Fibroblast of lung (primary cell): ENCODE measurements at places on chromosomes 2 and 18. TPM values are rescaled to one million over a fixed set of nuclear protein-coding genes. Genes with fewer than 3 reads are reported as not detected.

Gene DYTN
- polyA plus RNA-seq = not detected in 2 replicates

Gene CCDC141
- 0.03 and 0.05 TPM in 2 replicates for polyA plus RNA-seq

Gene PROC
- not detected in 2 replicates for polyA plus RNA-seq

DNA sequence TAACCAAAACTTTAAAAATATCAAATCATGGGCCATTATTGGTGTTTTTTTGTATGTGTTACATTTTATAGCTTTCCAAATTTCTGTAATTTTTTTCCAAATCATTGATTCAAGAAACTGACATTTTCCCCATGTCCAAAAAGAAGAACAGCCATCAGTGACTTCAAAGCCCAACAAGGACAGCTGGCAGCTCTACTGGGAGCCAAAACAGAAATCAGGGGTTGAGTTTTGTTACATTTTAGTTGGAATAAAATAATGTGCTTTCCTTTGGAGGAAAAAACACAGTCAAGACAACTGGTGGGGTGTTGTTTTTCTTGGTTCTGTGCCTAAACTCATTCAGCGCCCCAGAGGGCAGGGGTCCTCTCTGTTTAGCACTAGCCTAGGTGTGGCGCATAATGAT is 23.8 kb downstream of the AKAIN1 start:
- no peaks in the 10 kb centered on the region for H3K36me3 ChIP-seq
- H3K4me1 ChIP-seq = no peaks in the 10 kb centered on the region
- no peak overlapping the region for H3K4me3 ChIP-seq
- no peak for DNase-seq
- no peaks in the 10 kb centered on the region for H3K27me3 ChIP-seq

GRCh38 chr18:51074605-51075004 is 44.6 kb downstream of the SMAD4 start:
- DNase-seq = no peak
- peaks cover 9% of the 10 kb centered on the region for H3K4me1 ChIP-seq
- H3K4me3 ChIP-seq = no peak overlapping the region
- H3K36me3 ChIP-seq = peaks cover 2% of the 10 kb centered on the region

Gene GKN2
- polyA plus RNA-seq = not detected in 2 replicates

DNA sequence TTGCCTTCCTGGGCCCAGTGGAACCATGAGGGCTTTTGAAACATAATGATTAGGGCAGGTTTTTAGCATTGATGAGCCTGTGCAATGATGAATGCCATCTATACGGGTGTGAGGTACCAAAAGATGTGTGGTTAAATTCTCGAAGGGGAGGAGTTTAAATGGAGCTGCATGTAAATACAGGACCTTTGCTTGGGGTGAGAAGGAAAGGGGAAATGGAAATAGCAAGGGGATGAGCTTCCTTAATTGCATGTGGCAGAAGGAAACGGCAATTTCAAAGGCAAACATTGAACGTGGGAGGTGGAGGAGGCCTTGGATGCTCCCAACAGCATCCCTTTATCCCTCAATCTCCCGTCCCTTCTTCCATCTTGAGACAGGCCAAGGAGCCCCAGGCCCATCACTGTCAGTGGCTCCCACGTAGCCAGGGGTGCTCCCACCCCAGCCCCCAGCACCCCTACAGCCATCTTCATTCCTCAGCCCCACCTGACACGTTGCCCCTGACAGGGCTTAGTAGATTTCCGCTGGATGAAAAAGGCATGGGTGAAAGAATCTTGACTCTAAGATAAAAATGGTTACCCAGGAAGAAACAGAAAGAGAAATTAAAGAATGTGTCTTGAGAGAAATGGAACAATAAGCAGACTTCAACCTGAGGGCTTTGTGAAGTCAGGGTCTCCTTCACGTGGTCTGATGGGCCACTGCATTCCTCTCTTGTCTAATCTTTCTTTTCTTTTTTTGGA is 32.5 kb downstream of the INPP5D start:
- H3K4me1 ChIP-seq = no peaks in the 10 kb centered on the region
- no peak for DNase-seq
- H3K27ac ChIP-seq = no peak overlapping the region
- H3K27me3 ChIP-seq = no peaks in the 10 kb centered on the region
- H3K4me3 ChIP-seq = no peak overlapping the region
- H3K36me3 ChIP-seq = no peaks in the 10 kb centered on the region

Gene RAB6C
- 0.05 and 0.10 TPM in 2 replicates for polyA plus RNA-seq

Gene LAMA3
- 0.75 and 1.9 TPM in 2 replicates for polyA plus RNA-seq

Gene VAMP8
- polyA plus RNA-seq = 17.7 and 80.6 TPM in 2 replicates

DNA sequence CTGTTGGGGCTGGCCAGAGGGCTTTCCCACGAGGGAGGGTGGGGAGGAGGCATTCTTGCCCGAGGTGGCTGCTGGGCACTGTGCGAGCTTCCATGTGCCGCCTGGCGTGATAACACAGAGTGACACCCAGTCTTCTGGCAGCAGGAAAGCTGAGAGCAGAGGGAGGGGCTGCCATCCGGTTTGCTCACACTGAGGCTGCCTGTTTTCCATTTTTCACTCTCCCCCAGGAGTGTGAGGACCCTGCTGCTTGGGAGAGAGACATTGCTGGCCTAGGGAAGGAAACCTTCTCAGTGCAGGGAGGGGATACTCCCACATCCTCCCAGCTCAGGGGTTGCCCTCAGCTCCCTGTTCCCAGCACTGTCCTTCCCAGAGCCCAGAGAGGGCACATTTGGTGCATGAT is 73.1 kb downstream of the INHBB start:
- H3K4me1 ChIP-seq = no peaks in the 10 kb centered on the region
- H3K36me3 ChIP-seq = no peaks in the 10 kb centered on the region
- no peak overlapping the region for H3K27ac ChIP-seq
- H3K4me3 ChIP-seq = no peak overlapping the region
- peaks cover 16% of the 10 kb centered on the region for H3K27me3 ChIP-seq
- no peak for DNase-seq

DNA sequence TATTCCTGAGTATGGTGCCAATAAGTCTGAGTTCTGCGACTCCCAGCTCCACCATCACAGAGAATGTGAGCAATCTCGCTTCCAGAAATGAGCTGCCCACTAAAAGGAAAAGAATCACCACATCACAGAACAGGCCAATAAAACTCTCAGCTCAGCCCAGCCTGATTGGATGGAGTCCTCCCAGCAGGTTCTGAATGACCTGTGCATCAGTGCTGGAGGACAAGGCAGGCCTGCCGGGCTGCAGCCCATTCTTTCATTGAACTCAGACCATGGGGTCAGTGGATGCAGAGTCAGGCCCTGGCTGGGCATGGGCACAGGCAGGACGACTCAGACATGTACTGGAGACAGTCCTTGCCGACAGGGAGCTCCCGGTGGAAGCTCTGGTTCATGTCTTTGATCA is 132.7 kb upstream of the REV1 start:
- DNase-seq = no peak
- no peak overlapping the region for H3K27ac ChIP-seq
- H3K4me3 ChIP-seq = no peak overlapping the region
- peaks cover 2% of the 10 kb centered on the region for H3K27me3 ChIP-seq
- H3K36me3 ChIP-seq = no peaks in the 10 kb centered on the region

- H3K36me3 ChIP-seq = no peaks in the 10 kb centered on the region
- no peaks in the 10 kb centered on the region for H3K4me1 ChIP-seq
- no peaks in the 10 kb centered on the region for H3K27me3 ChIP-seq
- peak; percentile 44 for DNase-seq
Observed at GRCh38 chr2:207528980-207529329, 807 bp upstream of the CREB1 start.

DNA sequence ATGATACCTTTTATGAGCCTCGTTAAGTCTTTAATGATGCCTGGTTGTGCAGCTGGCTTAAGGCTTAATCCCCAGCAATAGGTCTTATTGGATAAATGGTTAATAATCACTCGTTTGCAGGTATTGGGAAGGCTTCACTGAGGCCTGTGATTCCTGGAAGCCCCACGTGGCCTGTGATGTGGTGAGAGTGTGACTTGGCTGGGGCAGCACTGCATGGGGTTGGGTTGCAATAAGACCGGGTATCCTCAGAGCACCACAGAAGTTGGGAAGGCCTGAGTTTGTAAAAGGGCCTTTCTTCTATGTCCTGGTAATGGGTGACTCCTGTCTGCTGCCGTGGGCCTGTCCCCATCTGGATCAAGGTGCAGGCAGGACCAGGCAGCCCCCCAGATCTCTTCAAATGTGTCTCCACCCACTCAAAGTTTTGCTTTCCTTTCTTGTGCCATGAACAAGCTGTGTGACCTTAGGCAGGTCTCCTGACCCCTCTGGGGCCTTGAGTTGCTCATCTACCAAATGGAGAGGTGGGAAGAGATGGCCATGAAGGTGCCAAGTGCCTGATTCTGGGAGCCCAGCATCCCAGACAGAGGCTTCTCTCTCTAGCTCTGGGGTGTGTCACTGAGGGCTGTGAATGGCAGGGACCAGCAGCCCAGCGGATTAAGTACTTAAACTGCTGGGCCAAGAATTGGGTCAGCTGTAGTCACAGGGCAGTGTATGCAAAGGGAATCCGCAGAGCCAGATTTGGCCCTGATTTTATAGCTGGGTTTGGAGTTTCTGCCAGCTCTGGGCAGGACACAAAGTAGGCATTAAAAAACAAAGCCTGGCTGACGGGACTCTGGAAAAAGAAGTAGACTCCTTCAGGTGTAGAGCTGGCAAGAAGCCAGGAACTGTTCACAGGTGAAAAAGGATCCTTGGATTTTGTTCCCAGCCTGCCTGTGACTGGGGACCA is 24.4 kb downstream of the LBH start:
- H3K4me1 ChIP-seq = peaks cover 16% of the 10 kb centered on the region
- no peaks in the 10 kb centered on the region for H3K27me3 ChIP-seq
- H3K4me3 ChIP-seq = no peak overlapping the region

DNA sequence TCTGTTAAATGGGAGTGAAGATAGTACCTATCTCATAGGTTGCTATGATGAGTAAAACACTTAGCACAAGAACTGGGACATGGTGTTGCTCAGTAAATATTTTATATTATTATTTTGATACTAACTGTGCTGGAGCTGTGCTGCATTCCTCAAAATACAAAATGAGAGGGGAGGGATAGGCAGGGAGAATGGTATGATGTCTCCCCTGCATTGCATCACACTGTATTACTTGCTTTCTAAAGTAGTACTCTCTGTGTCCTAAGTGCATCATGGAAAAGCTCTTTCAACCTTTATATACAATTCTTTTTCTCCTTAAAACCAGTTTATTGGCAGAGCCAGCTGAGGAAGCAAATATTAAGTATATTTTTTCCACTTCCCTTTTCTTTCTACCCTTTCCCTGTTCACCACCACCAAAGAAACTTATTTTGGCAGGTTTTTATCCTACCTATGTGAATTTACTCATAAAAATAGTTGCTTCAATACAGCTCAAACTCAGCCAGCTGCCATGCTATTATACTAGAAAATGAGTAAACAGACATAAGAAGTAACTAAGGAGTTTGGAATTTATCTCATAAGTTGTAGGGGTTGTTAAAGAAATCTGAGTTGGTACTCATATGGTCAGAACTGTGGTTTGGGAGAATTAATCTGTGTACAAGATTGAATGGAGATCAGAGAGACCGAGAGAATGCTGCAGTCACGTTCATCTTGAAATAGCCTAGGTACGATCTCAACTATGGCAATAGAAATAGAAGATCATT is 60.3 kb downstream of the EHBP1 start:
- no peaks in the 10 kb centered on the region for H3K27me3 ChIP-seq
- no peaks in the 10 kb centered on the region for H3K4me1 ChIP-seq
- DNase-seq = no peak
- no peak overlapping the region for H3K4me3 ChIP-seq
- H3K36me3 ChIP-seq = no peaks in the 10 kb centered on the region

Gene ACVR2A
- 8.0 and 9.8 TPM in 2 replicates for polyA plus RNA-seq

DNA sequence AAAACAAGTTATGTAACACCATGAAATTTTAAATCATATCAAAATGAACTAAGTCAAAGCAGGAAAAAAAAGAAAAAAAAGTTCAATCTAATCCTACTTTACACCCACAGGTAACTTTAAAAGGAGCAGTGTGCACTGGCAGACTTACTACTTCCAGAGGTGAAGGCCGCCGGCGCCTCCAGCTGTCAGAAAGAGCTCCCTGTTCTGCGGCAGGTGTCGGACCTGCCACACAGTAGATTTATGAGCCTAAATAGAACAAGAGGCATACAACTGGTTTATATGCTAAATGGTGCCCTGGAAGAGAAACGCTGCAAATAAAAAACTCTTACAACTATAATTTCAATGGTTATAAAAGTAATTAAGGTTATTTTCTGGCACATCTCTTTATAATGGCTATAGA is 23.1 kb upstream of the PNO1 start:
- H3K4me3 ChIP-seq = no peak overlapping the region
- DNase-seq = no peak
- H3K36me3 ChIP-seq = no peaks in the 10 kb centered on the region
- no peaks in the 10 kb centered on the region for H3K4me1 ChIP-seq

- no peaks in the 10 kb centered on the region for H3K36me3 ChIP-seq
- DNase-seq = no peak
- H3K4me3 ChIP-seq = no peak overlapping the region
Observed at GRCh38 chr2:102801858-102802699, 40.2 kb downstream of the TMEM182 start.

DNA sequence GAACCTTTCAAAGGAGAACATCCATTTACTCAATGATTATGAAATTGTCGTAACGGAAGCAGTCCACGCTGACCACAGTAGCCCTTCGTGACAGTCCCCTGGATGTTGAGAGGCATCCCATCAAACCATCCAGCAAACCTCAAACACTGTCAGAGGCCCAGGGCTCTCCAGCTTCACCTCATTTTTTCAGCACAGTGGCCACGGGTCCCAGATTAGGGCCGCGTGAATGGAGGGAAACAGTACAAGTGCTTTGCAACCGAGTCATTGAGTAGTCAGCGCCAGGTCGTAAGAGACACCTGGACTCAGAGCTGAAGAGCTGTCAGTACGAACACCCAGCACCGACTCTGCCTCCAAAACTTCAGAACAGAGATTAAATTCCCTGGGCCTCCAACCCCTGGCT is 552.5 kb upstream of the SALL3 start:
- no peaks in the 10 kb centered on the region for H3K4me1 ChIP-seq
- no peak overlapping the region for H3K4me3 ChIP-seq
- H3K36me3 ChIP-seq = no peaks in the 10 kb centered on the region

Gene LOXHD1
- polyA plus RNA-seq = not detected in 2 replicates

DNA sequence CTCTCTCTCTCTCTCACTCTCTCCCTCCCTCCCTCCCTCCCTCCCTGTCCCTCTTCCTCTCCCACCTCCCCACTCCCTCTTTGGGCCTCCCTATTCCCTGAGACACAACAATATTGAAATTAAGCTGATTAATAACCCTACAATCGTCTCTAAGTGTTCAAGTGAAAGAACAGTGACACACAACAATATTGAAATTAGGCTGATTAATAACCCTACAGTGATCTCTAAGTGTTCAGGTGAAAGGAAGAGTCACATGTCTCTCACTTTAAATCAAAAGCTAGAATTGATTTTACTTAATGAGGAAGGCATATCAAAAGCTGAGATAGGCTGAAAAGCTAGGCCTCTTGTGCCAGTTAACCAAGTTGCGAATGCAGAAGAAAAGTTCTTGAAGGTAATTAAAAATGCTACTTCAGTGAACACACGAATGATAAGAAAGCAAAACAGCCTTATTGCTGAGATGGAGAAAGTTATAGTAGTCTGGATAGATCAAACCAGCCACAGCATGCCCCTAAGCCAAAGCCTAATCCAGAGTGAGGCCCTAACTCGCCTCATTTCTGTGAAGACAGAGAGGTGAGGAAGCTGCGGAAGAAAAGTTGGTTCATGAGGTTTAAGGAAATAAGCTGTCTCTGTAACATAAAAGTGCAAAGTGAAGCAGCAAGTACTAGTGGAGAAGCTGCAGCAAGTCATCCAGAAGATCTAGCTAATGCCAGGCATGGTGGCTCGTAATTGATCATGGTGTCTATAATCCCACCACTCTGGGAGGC is 21.3 kb downstream of the MALT1 start:
- H3K27me3 ChIP-seq = no peaks in the 10 kb centered on the region
- H3K36me3 ChIP-seq = no peaks in the 10 kb centered on the region
- DNase-seq = no peak

Gene CROCC2
- 0.02 and 0.12 TPM in 2 replicates for polyA plus RNA-seq

Gene ZEB2
- polyA plus RNA-seq = 62.7 and 130 TPM in 2 replicates

GRCh38 chr2:12176623-12177454 is 430.4 kb downstream of the LPIN1 start:
- no peak overlapping the region for H3K27ac ChIP-seq
- no peaks in the 10 kb centered on the region for H3K27me3 ChIP-seq
- peak; percentile 82 for DNase-seq
- H3K36me3 ChIP-seq = no peaks in the 10 kb centered on the region
- H3K4me1 ChIP-seq = peaks cover 13% of the 10 kb centered on the region
- H3K4me3 ChIP-seq = no peak overlapping the region
